ENCODE measurements at places on chromosomes 3 and 15. TPM values are rescaled to one million over a fixed set of nuclear protein-coding genes. Genes with fewer than 3 reads are reported as not detected.

- no peak for DNase-seq
Measured at GRCh38 chr15:48802867-48803266, 8.0 kb downstream of the CEP152 start.

The SYNPR gene
- total RNA-seq, result not detected

The EIF4E3 gene
- total RNA-seq, result 3.3 TPM

The TAMM41 gene
- total RNA-seq, result 3.5 TPM

The APEH gene
- total RNA-seq, result 108 TPM
